ENCODE measurements at places on chromosomes 7 and 10.

DNA sequence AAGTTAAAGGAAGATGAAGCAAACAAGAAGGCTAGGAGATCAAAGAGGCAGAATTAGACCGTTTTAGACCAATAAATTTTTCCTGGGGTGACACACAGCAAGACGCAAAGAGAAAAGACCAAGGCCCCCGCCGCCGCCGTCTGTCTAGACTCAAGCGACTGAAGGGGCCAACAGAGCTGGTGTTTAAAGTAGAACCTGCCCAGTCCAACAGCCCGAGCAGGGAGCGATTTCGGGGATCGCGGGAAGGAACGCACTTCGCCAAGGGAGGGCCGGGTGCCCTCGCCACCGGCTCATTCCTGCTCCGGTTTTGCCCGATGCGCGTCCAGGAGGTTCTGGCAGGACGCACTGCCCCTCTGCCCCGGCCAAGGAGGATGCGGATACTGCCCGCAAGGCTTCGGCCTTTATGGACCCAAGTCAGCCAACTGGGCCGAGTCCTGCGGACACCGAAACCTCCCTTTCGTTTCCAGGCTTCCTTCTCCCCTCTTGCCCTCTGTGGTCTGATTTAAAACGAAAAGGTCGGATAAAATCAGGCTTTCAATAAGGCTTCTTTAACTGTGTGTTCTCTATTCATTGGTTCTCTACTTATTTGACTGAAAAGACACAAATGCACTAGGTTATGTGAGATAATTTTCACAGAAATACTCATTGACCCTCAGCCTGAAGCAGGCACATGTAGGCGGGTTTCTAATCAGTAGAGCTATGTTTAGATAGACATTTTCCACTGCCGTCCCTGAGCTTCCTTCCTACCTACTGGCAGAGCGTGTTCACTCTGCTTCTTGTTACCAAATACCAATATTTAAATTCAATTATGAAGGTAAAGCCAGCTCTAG, 2.2 kb upstream of the HOXA7 start:
- DNase-seq: no peak

GRCh38 chr10:132707121-132707775, 78.7 kb downstream of the NKX6-2 start:
- DNase-seq: no peak

- DNase-seq: no peak
Observed at GRCh38 chr10:132452216-132452650, 55.2 kb downstream of the PWWP2B start.

DNA sequence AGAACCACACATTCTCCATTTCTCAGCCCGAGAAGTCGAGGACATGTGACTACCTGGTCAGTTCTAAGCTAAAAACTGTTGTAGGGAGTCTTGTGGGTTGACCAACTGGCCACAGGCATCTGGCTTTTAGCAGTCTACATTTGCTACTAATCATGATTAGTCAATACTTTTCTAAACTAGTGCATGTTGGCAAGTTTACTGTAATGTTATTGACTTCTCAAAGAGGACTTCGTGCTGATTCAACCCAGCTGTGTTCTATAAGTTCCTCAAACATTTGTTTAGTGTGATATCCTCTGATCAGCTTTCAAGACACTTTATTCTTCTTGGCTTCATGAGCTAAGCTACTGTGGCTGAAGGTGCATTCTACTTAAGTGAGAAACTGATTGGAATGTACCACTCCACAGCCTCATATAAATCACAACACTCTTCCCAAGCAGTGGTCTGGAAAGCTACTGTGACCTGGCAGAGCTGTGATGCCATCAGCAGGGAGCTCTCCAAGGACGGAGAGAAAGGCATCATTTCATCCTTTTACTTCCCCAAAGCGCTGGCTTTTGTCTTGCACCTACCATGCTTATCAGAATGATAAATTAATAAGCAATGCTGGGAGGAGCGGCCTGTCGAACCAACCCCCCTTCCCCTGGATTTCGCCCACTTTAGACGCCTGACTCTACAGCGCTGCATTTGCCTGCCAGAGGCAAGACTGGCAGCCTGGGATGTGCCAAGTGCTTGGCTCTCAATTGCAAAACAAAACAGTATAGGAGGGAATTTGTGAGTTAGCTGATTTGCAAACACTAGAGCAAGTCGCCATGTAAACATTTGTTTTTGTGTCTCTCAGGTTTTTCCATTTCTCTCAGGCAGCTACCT, 206.7 kb upstream of the PLXNA4 start:
- no peak for DNase-seq

DNA sequence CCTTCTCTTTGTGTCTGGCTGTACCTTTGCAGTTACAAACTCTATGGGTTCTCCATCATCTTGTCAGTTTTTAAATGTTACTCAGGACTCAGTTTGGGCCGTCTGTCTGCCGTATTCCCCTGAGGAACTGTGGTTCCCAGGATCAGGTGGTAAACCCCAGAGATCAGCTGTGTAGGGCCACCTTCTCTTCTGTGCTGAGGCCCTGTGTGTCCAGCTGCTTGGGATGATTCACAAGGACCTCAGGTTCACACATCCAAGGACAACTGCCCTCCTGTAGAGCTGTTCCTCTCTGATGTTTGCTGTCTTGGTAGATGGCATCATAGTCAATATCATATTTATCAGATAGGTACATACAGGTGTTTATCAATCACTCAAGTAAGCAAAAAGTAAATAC, 24.5 kb downstream of the CUL1 start:
- DNase-seq: no peak

DNA sequence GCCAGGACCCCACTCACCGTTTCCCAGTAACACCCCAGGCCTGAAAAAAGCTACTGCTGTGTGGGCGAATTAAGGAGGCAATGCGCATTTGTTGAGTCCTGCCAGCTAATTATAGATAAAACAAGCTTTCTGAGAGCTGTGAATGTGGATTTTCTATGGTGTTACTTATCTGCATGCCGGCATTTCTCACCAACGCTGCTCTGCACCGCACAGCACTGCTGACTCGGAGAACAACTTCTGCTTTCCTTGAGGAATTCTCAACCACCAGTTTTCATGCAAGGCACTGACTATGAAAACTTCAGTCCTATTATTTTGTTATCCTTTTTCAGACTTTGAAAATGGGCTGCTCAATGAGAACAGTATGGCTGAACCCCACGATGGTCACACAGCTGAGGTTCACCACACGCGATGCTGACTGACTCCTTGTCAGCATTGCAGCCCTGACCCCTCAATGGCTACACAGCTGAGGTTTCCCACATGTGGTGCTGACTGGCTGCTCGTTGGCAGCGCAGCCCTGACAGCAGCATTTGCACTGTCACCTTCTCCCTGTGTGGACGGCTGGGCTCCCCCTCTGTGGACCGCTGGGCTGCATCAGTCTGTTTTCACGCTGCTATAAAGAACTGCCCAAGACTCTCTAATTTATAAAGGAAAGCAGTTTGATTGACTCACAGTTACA, 190.6 kb downstream of the DIP2C start:
- no peak for DNase-seq

GRCh38 chr10:36114913-36115312, 472.8 kb upstream of the FZD8 start:
- DNase-seq: no peak

DNA sequence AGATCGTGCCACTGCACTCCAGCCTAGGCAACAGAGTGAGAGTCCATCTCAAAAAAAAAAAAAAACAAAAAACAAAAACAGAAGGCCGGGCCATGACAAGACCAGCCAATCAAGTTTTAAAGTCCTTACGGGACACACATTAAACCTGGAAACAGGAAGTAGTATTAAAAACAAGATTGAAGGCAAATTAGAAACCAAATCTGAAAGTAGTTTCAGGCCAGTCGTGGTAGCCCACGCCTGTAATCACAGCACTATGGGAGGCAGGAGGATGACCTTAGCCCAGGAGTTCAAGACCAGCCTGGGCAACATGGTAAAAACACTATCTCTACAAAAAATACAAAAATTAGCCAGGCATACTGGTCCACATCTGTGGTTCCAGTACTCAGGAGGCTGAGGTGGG, 18.1 kb downstream of the PSAP start:
- no peak for DNase-seq

- DNase-seq: no peak
Observed at GRCh38 chr10:107059872-107060271, 104.6 kb downstream of the SORCS1 start.

GRCh38 chr10:98513704-98514103, 67.0 kb upstream of the HPS1 start:
- DNase-seq: no peak

DNA sequence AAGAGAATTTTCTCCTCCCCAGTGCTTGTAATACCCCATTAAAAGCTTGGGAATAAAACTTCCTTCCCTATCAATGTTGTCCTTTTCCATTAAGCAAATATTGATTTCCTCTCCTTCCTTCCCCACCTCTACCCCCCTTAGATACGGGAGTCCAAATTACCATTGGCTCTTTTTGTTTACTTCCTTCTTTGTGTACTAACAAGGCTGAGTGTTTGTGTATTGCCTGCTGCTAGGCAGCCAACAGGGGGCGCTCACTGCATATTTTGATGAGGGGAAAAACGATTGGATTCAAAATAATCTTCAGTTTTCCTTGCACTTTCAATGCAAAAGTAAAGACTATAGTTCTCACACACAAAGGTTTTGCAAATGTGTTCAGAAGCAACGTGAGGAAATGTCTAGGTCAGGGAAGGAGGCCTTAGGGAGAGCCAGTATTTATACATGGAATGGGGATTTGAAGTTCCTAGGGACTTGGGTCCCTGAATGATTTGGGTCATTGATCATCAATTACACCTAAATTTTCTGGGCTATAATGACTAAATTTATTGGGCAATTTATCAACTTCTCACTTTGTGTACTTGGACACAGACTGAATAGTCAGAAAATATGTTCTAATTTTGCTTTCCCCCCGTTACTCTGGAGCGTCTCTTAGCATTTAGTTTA, 23.6 kb upstream of the VPS41 start:
- DNase-seq: peak; percentile 10

DNA sequence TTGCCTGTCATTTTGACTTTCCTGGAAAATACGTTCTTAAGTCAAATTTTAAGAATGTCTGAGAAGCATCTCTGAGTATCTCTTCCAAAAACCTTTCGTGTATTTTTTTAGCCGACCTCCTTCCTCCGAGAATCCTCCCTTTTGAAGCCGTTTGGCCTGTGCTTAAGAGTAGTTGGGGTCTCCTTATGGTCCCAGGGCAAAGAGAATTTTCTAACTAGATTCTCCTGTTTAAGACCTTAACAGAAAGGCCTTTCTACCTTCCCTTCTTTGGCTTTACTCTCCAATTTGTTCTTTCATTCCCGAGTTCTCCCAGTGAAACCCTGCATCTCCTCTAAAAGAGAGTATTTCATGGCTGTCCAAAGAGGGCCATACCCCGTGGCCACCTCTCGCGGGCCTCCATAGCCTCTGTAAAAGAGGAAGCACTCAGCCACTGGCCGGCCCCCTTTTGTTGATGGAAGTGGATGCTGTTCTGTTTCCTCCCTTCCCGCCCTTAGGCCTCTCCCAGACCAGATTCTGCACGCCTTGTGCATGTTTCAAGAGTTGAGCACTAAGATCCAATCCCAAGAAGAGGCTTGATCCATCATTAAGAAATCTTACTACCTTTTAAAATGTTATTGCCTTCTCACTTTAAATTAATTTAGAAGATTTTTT, 6.6 kb upstream of the FEZF1 start:
- DNase-seq: no peak

- DNase-seq: no peak
Observed at GRCh38 chr10:26881600-26882331, 21.0 kb upstream of the ABI1 start.

GRCh38 chr10:86107131-86107530, 259.5 kb downstream of the GRID1 start:
- DNase-seq: no peak

DNA sequence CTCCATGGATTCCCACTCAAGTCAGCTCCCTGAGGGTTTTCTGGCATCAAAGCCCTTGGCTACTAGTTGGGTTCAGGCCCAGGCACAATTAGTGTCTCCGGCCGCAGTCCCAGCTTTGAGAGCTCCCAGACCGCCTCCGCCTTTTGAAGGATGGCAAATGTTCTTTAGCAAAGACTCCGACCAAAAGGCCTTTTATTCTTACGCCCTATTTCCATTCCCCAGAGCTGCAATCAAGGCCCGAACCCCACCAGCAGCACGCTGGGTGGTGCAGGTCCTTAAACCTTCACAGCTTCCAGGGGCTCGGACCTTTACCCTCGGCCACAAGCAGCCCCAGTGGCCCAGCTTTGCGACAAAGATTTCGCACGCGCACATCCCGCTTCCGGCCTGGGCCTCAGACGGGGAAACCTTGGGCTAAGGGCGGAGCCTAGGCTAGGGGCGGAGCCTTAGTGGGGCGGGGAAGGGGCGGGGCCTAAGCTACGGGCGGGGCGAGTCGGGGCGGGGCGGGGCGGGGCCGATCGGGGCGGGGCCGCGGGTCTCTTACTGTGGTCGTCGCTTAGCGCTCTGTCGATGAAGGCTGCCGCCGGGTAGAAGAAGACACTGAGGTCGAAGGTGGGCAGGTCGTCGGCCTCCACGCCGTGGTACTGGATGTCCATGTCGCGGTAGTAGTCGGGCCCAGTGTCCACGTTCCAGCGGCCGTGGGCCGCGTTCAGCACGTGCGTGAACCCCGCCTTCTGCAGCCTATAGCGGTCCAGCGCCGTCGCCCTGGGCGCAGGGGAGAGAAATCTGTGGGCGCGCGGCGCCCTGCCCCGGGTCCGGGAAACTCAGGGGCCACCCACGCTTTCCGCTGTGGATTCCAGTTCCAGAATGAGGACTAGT, 68.0 kb upstream of the SAMD8 start:
- no peak for DNase-seq

- DNase-seq: no peak
Observed at GRCh38 chr7:43764039-43764761, 5.7 kb downstream of the BLVRA start.

All from occipital lobe (tissue), 3 donors.